Bone marrow (tissue), 2 donors: ENCODE measurements at places on chromosomes 1 and 21.

GRCh38 chr1:22808676-22809483, 98.2 kb downstream of the EPHB2 start:
- no peak for DNase-seq

DNA sequence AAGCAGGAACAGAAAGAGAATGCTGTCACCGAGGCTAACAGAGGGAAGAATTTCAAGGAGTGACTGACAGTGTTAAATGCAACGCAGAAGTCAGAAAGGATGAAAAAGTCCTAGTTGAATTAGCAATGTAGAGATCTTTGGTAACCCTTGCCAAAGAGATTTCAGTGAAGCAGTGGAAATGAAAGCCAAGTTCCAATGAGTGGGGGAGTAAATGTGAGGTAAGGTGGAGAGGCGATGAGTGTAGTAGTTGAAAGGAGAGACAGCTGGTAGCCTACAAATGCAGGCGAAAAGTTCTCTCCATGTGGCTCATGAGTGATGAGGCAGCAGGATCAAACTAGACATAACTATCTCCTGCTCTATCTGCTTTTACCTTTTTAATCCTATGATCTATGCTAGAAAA, 74.6 kb upstream of the IPO9 start:
- no peak for DNase-seq

DNA sequence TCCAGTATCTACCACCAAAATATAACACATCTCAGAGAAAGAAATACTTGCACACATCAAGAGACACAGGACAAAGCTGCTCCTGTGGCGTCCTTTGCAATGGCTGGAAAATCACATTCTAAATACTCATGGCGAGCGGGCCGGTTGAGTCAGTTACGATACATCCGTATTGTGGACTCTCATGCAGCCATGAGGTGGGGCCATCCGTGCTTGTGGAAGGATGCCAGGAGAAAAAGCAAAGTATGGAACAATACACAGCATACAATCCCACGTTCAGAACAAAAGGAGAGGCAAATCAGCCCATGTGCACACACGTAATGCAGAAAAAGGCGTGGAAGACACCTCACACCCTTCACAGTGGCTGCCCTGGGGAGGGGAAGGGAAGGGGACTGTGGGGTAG, 13.1 kb downstream of the ATP13A2 start:
- DNase-seq = no peak

- no peak for DNase-seq
These were observed 112.2 kb downstream of the DYRK1A start for GRCh38 chr21:37478794-37479193.

- no peak for DNase-seq
These were observed 34.2 kb upstream of the ABCD3 start for GRCh38 chr1:94383966-94384408.

DNA sequence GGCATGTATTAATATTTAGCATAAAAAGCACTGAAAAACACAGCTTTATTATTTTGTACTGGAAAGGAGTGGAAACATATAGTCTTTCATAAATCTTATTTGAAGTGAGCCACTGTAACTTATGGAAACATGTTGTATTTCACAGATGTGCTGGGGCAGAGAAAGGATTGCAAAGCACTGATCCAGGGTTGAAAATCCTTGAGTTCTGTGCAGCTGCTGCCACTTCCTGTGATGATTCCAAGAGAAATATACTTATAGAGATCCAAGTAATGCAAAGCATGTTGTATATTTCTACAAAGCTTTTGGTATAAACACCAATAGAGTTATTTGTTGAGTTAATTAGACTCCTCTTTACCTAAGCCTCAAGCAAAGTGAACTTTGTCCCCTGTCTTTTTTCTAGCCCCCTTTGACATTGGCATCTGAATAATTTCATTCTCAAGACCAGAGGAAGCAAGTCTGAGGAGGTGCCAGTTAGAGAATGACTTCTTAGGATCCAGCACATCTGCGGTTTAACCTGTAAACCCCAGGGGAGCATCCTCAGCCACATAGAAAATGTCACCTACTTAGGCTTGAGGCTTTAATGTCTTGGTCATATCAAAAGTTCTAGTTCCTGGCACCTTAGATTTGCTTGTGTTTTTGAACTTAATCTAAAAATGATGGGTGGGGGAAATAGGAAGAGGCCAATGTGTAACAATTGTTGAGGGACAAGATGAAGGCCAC, 173.3 kb downstream of the FASLG start:
- no peak for DNase-seq

DNA sequence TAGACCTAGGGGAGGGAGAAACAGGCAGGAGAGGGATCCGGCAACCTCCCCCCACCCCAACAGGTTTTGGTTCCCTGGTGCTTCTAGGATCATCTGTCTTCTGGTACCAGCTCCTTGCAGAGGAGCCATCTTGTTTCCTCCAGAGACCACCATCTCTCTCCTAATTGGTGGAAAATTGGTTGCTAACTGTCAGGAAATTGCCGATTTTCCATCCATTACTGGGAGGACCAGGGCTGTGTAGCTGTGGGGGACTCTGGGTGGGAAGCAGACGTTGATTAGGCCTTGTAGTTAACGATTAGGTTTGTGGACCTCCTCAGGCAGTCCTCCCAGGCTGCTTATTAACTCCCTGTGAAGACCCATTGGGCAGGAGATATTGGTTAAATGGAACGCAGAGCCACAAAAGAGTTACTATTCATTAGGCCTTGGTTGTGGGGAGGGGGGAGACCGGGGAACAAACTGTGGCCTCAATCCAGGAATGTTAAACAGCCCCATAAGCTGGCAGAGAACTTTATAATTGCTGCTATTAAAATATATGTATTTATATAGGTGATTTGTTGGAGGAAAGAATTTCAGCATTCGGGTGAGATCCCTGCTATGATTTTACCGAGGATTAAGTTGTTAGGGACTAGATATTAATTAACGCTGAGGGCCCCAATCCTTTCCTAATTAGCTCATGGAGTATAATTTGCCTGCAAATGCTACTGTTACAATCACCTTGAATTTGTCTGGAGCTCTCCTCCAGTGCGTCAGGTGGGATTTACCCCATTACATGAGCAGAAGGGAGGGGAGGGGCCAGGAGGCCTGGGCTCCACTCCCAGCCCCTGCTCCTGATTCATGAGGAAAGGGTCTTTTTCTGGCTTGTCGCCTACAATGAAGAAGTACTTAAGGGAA, 61.2 kb upstream of the TRABD2B start:
- no peak for DNase-seq

GRCh38 chr1:206784471-206784903, 12.2 kb upstream of the IL10 start:
- no peak for DNase-seq

DNA sequence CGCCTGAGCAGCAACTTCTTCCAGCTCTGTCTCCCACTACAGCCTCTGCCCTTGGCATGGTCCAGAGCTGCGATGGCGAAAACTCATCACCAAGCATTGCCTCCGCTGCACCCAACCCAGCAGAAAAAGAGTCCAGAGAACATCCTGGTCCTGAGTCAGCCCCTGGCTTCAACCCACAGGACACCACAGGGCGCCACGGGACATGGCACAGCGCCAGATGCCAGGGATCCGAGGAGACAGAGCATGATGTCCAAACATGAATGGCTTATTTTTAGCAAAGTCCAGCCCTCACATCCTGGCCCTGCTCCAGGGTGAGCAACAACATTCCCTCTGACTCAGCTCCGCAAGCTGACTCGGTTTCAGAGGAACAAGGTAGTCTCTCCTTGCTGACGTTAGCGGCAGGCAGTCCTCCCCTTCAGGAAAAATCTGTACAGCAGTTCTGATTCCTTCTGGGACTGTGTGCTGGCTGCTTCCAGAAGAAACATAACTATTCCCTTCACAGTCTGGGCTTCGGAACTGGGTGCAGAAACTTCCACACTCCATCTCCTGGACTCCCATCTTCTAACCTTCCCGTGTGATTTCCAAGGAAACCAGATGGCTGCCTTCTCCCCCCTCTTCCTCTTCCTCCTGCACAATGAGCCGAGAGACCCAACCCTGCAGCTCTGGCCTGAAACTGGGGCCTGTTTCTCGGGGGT, 131.3 kb downstream of the TOMM20 start:
- no peak for DNase-seq

- no peak for DNase-seq
These were observed 6.0 kb upstream of the TRAPPC10 start for GRCh38 chr21:44006017-44006619.

DNA sequence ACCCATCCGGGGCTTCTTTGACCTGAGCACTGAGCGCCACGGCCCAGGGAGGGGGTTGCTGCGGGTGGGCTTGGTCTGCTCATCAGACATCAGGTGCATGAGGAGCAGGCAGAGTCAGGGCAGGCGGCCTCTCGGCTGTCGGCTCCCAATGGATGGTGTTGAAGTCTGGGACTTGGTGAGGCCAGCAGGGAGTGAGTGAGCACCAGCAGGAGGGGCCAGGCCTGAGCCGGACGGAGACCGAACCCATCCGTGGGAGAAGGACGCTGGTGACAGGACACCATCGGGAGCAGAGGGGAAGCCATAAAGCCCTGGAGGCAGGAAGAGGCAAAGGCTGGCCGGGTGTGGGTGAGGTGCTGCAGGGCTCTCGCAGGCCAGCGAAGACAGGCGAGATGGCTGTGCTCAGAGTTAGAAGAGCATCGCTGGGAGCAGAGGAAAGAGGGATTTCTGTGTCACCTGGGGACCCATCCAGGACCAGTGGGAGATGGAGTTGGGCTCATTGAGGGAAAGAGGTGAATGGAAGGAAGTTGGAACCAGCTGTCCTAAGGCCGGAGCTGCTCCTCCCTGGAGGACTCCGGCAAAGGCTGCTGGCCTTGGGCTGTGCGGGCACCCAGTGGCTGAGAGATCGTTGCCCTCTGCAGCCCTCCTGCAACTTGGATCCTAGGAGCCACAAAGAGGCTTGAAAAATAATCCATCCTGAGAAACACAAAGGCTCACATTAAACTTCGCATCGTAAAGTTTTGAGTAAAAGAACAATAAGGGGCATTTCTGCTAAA, 49.9 kb downstream of the PDE9A start:
- DNase-seq = no peak

DNA sequence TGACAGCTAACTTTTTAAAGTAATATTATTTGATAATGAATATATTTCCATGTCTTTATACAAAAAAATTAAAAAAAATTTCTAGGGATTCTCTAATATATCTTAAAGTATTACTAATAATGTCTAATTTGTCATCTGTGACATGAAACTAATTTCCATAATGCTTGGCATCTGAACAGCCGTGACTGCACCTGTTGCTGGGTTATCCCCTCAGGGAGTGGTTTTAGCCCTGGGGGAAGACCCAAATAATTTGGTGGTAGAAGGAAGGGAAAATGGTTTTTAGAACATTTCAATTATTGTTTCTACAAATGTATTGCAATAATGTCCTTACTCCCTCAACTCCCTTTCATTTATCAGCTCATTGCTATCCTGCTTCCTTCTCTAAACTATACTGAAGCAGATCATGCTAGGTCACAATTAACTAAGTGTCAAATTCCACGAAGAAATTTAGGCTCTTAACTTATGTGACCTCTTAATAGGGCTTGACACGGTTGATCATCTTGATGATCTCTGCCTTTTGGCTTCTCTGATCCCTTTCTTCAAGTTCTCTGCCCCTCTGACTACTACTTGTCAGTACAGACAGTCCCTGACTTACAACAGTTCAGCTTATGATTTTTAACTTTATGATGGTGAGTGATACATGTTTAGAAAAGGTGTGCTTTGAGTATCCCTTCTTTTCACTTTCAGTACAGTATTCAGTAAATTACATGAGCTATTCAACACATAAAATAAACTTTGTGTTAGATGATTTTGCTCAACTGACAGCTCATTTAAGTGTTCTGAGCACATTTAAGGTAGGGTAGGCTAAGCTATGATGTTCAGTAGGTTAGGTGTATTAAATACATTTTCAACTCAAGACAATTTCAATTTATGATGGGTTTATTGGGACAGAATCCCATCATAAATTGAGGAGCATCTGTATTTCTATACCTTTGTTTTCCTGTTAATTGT, 26.4 kb upstream of the DPH5 start:
- no peak for DNase-seq

DNA sequence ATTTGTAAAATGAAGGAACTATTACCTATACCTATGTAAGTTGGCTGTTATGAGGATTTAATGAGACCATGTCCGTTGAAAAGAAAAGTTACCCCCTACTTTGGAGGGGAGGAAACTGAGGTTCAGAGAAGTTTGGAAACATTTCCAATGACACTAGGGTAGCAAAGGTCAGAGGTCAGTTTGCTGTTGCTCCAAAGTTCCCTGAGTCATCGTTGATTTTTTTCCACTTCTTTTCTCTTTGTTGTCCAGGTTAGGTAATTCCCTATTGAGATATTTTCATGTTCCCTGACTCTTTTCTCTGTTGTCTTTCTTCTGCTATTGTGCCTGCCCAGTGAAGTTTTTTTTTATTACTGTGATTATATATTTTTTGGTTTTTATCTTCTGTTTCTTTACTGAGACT, 213.8 kb upstream of the C1orf174 start:
- no peak for DNase-seq

DNA sequence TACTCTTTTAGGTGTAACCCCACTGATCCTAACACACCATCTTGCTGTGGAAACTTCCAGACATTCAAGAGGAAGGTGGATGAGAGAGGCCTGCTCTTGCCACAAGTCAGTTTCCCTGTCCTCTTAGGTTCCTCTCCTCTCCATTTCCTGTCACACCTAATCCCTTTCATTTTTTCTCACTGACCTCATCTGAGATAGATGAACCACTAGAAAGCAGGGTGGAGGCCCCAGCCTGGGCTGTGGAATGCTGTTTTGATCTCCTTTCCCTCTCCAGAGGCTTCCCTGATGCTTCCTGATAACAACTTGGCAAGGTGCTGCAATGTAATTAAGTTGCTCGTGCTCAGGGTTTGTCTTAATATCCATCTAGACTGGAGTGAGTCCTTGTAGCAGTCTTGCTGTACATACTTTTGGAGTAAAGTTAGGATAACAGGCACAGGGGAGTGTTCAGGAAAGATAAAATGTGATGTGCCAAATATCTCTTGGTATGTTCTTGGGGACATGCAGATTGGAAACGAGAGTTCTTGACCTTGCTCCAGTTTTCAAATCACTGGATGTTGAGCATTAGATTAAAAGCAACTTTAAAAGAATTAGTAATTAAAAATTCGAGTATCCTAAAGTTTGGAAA, 11.2 kb downstream of the LRRC42 start:
- DNase-seq = no peak

GRCh38 chr1:51519865-51520699, 1.0 kb upstream of the EPS15 start:
- DNase-seq = no peak

DNA sequence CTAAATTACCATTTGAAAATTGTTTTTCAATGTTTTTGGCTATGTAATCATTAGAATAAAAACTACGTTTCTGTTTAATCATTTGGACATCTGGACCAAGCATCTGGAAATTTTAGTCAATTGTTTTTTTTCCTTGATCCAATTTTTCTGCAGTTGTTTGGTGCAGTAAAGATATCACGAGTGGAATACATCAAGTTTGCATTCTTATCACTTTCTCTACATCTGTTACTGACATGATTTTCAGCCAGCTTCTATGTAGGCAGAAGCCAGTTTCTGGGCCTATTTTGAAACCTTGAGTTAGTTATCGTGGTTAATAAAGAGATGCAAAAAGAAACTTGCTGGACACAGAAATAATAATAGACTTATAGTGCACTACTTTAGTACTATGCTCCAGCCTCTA, 277.9 kb upstream of the ADAMTS5 start:
- no peak for DNase-seq

GRCh38 chr1:16644193-16644481, 22.6 kb downstream of the RNU1-3 start:
- no peak for DNase-seq
